ENCODE measurements at places on chromosomes 3 and 15. TPM values are rescaled to one million over a fixed set of nuclear protein-coding genes. Genes with fewer than 3 reads are reported as not detected.

GPR149 gene
- total RNA-seq: not detected

FETUB gene
- total RNA-seq: not detected

GP9 gene
- not detected for total RNA-seq

ARGFX gene
- total RNA-seq: not detected

MCF2L2 gene
- total RNA-seq: 4.8 TPM

CADM2 gene
- not detected for total RNA-seq

CLDN18 gene
- not detected for total RNA-seq

DNA sequence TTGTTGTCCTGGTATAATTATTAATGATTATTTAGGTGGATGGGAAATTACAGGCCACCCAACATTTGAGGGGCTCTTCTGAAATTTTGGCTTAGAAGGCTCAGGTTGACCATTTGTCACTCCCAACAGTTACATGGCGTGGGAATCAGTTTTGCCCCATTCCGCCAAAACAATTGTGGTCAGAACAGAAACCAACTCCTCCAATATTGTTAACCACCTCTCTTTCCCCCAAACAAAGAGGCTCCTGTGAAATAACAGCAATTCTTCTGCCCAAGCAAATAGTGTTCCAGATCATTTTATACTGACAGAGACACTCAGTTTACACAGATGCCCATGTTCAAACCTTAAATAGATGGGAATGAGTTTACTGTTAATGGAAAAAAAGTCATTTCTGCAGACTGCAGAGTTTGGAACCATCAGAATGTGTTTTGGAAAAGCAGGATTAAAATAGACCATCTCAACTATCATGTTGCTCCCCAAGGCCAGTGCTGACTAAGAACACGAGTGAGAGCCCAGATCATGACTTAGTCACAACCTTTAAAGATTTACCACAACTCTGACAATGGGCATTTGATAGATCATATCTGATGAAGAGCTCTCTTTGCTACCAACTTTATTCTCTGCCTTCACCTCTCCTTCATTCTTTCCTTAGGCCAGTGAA, 102.1 kb downstream of the DUT start:
- no peak for DNase-seq
- H3K36me3 ChIP-seq: no peaks in the 10 kb centered on the region
- H3K4me3 ChIP-seq: no peak overlapping the region
- no peak overlapping the region for H3K27ac ChIP-seq
- H3K4me1 ChIP-seq: no peaks in the 10 kb centered on the region
- H3K27me3 ChIP-seq: no peaks in the 10 kb centered on the region

DNA sequence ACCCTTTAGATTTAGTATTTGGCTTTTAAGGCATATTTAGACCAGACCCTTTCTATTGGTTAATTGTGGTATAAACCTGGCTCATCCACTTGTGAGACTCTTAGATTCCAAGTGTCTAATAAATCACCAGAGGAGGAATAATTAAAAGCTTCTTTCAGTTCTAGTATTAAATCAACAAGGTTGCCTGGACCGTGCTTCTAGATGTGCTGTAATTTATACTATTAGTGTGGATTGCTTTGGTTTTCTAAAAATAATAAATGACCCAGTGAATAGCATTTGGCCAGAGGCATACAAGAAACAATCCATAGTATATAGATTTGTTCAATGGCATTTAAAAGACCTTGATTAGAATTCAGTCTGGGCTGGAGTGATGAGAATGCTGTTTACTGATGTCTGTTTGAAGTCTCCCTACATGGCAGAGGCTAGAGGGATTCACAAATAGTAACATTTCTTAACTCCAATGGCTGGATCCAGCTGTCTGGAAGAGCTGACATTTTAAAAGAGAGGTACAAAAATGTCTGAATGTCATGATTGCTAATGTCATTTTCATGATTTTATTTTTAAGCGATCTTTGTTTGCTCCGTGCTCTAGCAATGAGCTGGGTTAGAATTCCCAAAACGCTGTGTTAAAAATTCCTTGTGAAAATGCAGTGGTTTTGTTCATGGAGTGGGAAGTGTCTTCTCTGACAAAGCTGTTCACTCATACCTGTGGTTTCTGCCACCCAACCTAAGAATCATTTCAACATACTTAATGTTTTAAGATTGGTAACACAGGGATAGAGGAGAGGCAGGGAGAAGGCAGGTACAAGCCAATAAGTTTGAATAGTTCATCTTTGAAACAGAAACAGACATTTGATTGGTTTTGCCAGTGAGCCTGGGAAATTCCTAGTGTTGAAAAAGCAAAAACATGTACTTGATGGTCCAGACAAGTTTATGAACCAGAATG, 89.9 kb downstream of the RBMS3 start:
- no peak overlapping the region for H3K27ac ChIP-seq
- H3K36me3 ChIP-seq: no peaks in the 10 kb centered on the region
- H3K4me1 ChIP-seq: peaks cover 7% of the 10 kb centered on the region
- H3K4me3 ChIP-seq: no peak overlapping the region
- peaks cover 2% of the 10 kb centered on the region for H3K27me3 ChIP-seq

DNA sequence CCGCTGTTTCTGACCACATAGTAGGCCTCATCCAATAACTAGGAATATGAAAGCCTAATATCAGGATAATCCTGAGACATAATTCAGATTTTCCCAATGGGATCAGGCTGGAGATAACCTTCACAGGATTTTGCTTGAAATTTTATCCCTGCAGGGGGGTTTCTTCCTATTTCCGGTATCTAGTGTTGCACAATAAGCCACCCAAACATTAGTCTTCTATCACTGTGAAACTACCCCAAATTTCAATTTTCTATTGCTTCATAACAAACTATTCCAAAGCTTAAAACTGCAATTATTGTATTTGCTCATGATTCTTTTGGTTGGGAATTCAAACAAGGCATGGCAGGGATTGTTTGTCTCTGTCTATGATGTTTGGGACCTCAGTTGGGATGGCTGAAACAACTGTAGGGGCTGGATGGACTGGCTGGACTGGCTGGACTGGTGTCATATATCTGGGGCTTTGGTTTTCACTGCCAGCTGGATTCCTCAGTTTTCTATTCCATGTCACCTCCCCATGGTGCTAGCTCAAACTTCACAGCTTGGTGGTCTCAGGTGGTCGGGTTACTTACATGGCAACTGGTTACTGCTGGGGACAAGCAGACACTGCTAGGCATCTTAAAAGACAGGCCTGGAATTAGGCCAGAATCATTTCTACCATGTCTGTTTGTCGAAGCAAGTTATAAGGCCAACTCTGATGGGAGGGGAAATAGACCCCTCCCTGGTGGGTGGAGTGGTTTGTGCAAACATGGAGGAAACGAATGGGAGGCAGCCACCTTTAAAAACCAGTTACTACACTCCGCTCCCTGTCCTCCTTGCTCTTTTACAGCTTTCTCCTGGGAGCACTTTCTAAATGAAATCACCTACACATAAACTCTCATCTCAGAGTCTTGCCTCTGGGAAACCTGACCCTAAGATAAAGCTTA, 88.2 kb upstream of the STT3B start:
- H3K4me1 ChIP-seq: peaks cover 9% of the 10 kb centered on the region
- no peak for DNase-seq
- H3K4me3 ChIP-seq: no peak overlapping the region
- H3K27me3 ChIP-seq: no peaks in the 10 kb centered on the region
- H3K36me3 ChIP-seq: peaks cover 7% of the 10 kb centered on the region

- peaks cover 3% of the 10 kb centered on the region for H3K27me3 ChIP-seq
- H3K4me3 ChIP-seq: no peak overlapping the region
- H3K27ac ChIP-seq: no peak overlapping the region
- H3K4me1 ChIP-seq: no peaks in the 10 kb centered on the region
- no peaks in the 10 kb centered on the region for H3K36me3 ChIP-seq
Measured at GRCh38 chr15:26051761-26052675, 188.9 kb upstream of the ATP10A start.

DNA sequence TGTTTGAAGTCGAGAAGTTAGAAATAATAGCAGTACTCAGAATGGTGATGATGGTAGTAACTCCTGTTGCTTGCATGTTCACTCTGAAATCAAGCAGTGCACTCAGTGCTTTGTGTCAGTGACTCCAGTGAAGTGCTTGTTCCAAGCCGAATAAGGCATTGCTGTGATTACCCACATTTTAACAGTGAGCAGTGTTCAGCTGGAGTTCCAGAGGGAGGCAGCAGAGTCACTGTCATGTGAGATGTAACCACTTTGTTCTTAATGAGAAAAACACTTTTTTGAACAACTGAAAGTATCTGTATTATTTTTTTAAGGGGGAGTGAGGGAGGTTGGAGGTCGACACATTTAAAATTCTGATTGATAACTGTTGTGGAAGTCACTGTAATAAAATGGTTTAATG, 3.7 kb downstream of the MDFIC2 start:
- no peaks in the 10 kb centered on the region for H3K27me3 ChIP-seq
- no peaks in the 10 kb centered on the region for H3K36me3 ChIP-seq
- H3K4me3 ChIP-seq: no peak overlapping the region
- no peak for DNase-seq

- H3K27me3 ChIP-seq: peaks cover 50% of the 10 kb centered on the region
- H3K4me1 ChIP-seq: peaks cover 2% of the 10 kb centered on the region
- H3K36me3 ChIP-seq: no peaks in the 10 kb centered on the region
- H3K27ac ChIP-seq: no peak overlapping the region
Measured at GRCh38 chr3:46456118-46456517, 8.6 kb downstream of the LTF start.

DNA sequence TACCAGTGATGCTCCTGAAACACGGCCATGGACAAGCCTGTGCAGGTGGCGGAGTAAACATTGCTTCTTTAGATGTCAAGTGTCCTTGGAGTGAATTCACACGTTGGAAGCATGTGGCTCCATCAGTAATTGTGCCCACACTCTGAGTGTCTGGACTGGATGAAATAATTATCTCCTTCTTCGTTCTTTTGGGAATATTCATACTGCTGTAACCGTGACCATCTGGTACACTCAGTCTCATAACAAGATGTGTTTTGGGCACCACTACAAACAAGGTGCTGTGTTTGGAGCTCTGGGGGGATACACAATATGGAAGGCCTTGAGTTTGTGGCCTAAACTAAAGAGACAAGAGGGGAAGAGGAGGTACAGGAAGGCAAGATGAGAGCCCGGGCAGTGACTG, 165.6 kb downstream of the APBA2 start:
- no peak overlapping the region for H3K4me3 ChIP-seq
- H3K27ac ChIP-seq: no peak overlapping the region
- H3K27me3 ChIP-seq: no peaks in the 10 kb centered on the region
- H3K36me3 ChIP-seq: no peaks in the 10 kb centered on the region

DNA sequence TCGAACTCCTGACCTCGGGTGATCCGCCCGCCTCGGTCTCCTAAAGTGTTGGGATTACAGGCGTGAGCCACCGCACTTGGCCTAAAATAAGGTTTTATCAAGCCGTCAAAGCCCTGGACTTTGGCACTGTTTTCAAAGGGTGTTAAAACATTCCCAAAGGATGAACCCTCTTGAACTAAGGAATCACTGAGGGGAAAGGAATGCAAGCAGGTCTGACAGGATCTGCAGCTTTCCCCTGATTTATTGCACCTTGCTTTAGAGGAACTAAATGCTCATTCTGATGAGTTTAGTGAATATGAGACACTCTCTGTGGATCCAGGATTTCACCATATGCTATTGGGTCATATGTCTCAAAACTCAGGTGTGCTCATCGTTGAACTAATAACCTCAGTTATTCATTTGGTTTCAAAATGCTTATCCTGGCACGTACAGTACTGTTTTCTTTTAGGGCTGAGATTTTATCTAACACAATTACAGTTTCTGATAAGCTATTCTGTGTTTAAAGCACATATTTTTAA, 63.0 kb upstream of the TSC22D2 start:
- no peak overlapping the region for H3K27ac ChIP-seq
- H3K36me3 ChIP-seq: no peaks in the 10 kb centered on the region
- DNase-seq: no peak
- H3K27me3 ChIP-seq: peaks cover 14% of the 10 kb centered on the region
- peaks cover 2% of the 10 kb centered on the region for H3K4me1 ChIP-seq

- H3K4me3 ChIP-seq: no peak overlapping the region
- DNase-seq: no peak
- no peaks in the 10 kb centered on the region for H3K36me3 ChIP-seq
- no peak overlapping the region for H3K27ac ChIP-seq
Measured at GRCh38 chr15:93308026-93308690, 219.1 kb upstream of the RGMA start.

DNA sequence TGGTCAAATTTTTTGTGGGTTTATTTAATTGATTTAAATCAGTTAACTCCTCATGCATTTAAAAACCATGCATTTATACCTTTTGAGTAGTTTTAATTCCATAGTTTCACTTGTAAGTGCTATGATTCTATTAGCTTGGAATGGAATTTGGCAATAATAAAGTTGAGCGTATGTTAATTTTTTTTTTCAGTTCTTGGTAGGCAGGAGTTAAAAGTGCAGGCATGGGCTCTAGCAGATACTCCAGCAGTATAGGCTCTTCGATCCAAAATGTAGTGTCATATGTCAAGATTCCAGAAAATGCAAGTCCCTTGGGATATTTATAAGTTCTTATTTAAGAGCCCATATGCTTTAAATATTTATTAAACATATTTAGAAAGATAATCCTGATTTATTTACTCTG, 70.3 kb downstream of the LYSMD4 start:
- peaks cover 8% of the 10 kb centered on the region for H3K4me1 ChIP-seq
- H3K27me3 ChIP-seq: no peaks in the 10 kb centered on the region
- H3K36me3 ChIP-seq: peaks cover 34% of the 10 kb centered on the region
- DNase-seq: no peak

DNA sequence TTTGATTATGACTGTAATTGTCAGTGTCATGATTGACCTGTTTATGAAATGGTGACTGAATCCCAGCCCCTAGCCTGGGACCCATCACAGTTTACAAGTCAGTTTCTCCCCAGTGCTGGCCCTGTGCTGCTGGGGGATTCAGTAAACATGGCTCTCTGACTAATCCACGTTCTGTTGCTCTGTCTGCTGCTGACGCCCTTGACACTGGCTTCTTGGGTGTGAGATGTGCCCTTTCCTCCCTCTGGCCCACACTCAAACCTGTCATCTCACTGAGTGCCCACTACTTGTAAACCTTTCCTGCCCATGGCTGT, 84.2 kb downstream of the COL6A5 start:
- no peaks in the 10 kb centered on the region for H3K4me1 ChIP-seq
- H3K27me3 ChIP-seq: no peaks in the 10 kb centered on the region
- no peaks in the 10 kb centered on the region for H3K36me3 ChIP-seq

DNA sequence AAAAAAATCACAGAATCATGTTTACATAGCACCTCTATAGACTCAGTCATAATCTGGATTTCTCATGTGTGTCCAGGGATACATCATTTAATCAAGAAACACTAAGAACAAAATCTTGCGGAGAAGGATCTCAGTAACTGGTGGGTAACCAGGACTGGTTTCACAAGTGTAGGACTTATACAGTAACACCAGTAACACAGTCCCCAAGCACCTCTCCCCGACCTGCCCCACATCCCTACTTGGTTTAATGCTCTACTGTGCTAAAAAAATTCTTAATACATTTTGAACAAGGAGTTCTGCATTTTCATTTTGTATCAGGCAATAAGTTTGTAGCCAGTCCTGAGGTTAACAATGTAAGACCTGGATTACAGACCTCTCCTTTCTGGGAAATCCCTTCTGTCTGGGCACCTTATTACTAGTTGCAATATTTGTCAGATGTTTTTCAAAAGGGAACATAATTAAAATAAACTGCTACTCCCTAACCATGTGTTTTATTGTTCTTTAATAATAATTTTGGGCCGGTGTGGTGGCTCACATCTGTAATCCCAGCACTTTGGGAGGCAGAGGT, 57.6 kb upstream of the BBX start:
- no peak for DNase-seq
- H3K4me3 ChIP-seq: no peak overlapping the region
- H3K4me1 ChIP-seq: no peaks in the 10 kb centered on the region
- H3K27me3 ChIP-seq: no peaks in the 10 kb centered on the region
- no peak overlapping the region for H3K27ac ChIP-seq
